ENCODE measurements at places on chromosomes 7 and 10. TPM values are rescaled to one million over a fixed set of nuclear protein-coding genes. Genes with fewer than 3 reads are reported as not detected.

Gene SLC13A1
- not detected for total RNA-seq

Gene CFAP58
- total RNA-seq, result 0.83 TPM

GRCh38 chr7:90617442-90617841 is 21.3 kb downstream of the CDK14 start:
- no peak for DNase-seq

- peak; percentile 38 for DNase-seq
Observed at GRCh38 chr7:127782654-127783559, 130.9 kb downstream of the SND1 start.

- no peak for DNase-seq
Observed at GRCh38 chr10:7922707-7923106, 104.4 kb downstream of the TAF3 start.

DNA sequence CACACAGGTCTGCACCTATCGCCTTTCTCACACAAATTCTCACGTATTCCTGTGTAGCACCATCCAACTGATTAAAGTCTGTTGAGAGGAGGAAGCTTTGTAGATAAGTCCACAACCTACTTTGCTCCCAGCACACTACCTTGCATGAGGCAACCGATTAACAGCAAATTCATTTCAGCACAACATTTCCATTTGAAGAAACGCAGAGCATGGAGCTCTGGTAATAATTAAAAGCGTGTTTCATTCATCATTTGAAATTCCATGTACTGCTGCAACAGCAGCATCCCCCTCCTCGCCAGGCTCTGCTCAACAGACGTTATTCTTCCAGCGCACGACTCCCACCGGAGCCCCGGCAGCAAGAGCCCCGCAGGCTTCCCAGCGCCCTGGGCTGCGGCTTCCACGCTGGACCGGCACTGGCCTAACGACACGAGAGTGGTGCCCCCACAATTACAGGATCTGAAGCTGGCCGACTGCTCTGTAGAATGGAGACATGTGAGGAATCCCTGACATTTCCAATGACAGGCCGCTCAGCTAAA is 118.8 kb downstream of the DIP2C start:
- DNase-seq, result no peak
